CD4-positive, alpha-beta T cell treated with Interleukin-6 for 4 hours (primary cell): ENCODE measurements at places on chromosomes 12 and 14.
A peak's percentile ranks its signal among the peaks of the same experiment; 100 is the strongest.

GRCh38 chr12:67068761-67069450 is 200.3 kb upstream of the CAND1 start:
- peak; percentile 54 for DNase-seq

- DNase-seq = no peak
Observed at GRCh38 chr12:64258576-64258975, 36.5 kb upstream of the KICS2 start.

DNA sequence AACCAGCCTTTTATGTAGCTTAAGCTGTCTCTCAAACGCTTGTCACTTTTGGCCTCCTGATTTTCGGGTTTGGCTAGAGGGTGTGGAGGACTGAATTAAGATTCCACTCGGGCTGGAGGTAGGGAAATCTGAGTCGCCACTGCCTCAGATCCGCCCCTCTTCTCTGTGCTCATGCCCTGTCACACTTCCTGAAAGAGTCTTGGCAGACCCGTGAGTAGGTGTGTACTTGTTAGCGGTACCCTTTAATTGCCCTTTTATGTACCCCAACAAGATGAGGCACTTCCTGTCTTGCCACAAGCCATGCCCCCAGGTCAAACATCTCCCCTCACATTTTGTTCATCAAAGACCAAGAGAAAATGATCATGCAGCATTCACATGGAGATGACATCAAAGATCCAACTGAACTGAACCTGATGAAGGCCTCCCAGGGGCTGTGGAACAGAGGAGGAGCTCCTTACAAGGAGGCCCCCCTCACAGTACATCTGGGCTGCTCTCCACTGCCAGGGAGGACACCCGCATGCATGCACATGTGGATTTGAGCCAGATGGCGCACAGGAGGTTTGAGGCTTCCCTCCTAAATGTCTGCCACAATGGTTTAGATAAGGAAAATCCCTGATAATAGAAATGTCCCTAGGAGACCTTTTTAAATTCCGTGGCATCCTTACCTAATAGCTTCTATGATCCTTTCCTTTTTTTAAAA is 86.5 kb upstream of the CDKN3 start:
- DNase-seq = no peak

DNA sequence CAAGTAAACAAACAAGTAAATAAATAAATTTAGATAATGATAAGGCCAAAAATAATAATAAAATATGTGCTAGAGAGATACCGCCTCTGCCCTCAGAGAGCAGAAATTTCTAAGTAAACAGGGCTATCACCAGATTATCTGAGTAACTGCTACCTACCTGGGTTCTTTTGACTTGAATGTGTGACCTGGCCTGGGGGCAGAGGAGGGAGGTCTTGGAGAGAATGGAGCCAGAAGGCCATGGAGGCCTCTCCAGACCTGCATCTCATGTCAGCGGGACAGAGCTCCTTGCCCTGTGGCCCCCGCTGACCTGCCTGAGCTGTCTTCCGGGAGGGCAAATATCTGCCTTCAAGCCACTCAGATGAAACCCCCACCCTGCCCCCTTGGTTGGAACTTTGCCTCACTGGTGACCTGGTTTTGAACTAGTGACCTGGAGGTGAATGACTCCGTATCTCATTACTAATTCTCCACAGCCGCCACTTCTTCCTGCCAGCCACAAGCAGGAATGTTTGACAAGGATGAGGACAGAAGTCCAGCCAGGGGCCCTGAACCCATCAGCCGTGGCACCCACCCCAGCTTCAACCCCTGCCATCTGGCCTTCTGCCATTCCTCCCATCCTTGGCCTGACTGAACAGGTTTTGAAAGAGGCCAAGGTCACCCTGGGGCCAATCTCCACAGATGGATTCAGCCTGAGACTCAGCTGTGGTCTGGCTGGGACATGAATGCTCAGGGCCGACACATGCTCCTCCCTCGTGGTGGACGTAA is 86.8 kb upstream of the PARP11 start:
- DNase-seq = no peak

DNA sequence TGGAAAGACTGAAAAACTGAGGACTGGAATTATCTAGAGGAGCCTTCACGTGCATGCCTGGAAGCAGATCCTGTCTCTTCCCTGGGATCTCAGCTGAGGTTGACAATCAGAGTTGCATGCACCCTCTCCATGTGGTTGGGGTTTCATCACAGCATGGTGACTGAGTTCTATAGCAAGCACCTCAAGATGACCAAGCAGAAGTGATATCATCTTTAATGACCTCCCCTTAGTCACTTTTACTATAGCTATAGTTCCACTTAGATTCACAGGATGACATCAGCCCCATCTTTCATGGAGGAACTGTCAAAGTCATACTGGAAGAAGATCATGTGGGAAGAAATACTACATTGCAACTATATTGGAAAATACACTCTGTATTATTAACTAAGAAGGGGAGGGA is 105.8 kb upstream of the ATXN7L3B start:
- no peak for DNase-seq

- DNase-seq = no peak
Observed at GRCh38 chr12:49030714-49031572, 12.4 kb upstream of the PRKAG1 start.

- DNase-seq = no peak
Observed at GRCh38 chr14:93868165-93868564, 59.0 kb upstream of the FAM181A start.

- no peak for DNase-seq
Observed at GRCh38 chr12:25995906-25996305, 37.4 kb downstream of the RASSF8 start.

DNA sequence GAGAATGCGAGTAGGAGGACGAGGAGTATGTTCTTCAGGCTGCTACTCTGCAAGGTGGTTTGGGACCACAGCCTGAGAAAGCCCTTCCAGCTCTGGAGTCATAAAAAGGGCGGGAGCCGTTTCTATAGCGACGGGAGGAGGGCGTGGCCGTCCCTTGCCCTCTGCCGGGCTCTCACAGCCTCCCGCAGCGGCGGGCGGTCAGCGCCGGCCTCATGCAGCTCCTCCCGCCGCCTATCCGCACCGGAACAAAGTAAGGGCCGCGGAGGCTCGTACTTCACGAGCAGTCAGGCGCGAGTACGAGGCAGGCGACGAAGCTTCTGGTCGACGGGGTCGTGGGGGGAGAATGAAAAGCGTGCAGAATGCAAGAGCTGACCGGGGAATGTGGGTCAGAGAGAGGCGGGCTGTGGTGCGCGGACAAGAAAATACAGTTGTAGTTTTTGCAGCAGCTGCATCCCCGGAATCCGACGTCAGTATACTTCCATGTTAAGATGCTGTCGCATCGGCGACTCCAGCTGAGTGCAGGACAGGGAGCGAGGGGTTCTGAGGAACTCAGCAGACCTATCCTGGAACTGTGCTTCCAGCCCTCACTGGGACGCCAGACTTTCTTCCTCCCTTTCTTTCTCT is at the start of gene DYRK4:
Gene DYRK4, plus strand, starts transcription at position 175 of the 624 bp plus-strand sequence. Its CDS starts 38 bp downstream, at position 213.
- peak; percentile 10 for DNase-seq

DNA sequence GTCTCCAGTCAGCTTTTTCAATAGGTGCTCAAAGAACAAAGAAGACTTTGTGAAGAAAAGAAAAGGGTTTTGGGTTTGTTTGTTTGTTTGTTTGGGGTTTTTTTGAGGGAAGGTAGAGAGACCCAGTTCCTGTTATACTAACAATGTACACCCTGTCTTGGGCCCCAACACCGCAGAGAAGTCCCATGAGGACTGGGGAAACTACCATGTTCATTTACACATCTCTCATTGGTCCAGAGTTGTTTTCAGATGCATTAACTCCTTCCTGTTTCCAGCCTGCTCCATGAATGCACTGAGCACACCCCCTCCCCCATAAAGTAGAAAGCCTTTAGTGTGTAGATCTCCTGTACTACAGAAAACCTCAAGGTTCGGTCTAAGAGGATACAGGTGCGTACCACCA is 51.1 kb upstream of the SLC8A3 start:
- DNase-seq = no peak

DNA sequence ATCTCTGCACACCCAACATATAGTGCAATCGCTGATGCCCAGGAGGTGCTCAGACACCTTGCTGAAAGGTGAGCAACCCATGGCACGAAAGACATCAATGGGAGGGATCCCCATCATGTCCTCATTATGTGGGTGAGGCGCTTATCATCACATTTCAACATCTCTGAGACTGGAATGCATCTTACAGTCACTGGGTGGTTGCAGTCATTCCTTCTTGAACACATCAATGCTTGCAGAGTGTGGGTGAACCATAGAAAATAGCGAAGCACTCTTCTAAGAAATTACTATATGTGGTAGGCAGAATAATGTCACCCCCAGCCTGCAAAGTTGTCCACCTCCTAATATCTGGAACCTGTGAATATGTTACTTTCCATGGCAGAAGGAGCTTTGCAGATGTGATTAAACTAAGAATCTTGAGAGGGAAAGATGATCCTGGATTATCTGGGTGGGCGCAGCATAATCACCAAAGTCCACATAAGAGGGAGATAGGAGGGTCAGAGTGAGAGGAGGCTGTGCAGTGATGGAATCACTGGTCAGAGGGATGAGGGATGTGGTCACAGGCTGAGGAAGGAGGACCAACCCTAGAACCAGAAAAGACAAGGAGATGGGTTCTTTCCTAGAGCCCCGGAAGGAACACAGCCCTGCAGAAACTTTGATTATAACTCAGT is 51.2 kb downstream of the GLRX5 start:
- DNase-seq = no peak

DNA sequence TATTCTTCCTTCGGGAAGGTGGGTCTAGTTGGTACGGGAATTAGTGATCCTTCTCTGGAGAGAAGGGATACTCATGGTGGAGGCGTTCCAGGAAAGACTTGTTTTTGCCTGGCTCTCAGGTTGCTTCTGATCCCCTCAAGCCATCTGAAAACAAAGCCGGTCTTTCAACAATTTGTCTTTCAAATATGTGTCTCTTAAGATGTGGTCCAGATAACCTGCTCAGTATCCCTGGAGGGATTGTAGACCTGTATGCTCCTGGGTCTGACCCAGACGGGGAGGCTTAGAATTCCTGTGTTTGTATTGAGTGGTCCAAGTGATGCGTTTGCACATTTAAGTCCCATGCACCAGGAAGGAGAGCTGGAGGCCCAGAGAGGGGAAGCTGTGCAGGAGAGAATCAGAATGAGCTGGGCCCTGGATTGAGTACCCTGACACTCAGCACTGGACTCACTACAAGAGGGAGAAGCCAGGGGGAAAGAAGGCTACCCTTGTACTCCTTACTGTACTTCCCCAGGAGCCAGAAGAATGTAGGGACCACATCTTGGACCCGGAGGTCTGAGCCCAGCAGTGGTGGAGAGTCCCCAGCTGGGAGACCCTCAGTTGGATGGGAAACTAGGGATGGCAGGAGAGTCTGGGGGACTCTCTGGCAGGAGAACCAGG is 40.4 kb downstream of the ERH start:
- no peak for DNase-seq

- DNase-seq = no peak
Observed at GRCh38 chr12:89824822-89825221, 116.2 kb upstream of the ATP2B1 start.

DNA sequence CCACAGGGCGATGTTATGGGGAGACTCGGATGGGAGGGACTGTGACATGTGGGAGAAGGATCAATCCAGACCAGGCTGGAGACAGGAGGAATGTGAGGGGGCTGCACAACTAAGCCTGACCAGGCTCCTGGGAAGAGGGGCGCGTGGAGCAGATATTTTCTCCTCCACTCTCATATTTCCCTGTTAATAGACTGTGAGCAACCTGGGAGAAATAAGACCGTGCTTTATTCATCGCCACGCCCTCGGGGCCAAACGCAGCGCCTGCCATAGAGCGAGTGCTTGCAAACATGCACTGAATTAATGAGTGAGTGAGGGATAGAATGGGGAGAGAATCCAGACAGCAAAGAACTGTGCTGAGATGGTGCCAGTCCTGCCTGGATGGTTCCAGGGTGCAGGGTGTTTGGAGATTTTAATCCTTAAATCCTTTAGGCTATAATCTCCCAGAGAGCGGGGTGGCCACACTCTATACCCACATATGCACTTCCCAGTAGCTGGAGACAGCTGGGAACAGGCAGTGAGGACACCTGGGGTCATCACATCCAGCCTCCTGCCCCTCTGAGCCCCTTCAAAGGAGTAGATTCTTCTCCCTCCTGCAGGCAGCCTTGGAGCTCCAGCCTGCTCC is 13.6 kb upstream of the FAIM2 start:
- DNase-seq = no peak

DNA sequence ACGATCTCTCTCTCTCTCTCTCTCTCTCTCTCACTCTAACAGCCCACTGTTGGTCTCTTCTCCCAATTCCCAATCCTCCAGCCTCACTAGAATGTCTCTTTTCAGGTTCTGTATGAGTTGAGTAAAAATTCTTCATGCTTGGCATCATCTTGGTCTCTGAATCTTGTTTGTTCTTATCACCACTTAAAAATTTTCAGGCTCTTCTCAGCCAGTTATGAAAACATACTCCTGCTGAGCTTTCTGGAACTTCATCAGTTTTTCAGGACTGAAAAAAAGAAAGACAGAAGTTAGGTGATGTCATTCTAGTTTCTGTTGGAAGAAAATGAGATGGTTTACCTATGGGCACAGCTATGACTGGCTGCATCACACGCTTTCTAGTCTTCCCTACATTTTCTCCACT is 11.5 kb upstream of the IL22 start:
- DNase-seq = no peak

DNA sequence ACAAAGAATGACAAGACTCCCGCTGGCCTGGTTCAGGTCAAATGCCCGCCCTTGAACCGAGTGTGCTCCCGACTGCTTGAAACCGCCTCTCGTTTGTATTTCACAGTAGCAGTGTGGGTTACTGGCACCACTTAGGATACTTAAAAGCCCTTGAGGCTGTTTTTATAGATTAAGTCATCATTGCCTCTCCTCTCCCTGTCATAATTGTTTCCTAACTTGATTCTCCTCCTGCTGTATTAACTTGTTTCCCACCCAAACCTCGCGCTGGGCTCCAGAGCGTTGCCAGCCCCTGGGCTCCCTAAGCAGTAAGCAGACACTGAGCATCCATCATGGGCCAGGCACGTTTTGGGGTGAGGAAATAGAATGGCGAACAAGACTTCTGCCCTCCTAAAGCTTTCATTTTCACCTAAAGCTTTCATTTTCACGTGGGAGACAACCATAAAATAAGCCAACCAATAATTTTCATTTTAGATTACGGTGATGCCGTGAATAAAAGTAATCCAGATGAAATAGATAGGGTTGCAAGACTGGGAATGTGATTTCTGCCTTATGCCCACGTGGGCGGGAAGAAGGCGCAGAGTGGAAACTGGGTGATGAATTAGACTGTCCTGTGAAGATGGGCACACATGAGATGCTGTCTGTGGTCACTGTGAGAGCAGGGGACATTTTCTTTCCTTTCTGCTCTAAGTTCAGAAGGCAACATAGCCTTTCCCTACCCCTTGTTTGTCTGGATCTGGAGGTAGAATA is 97.5 kb downstream of the PPP2R5C start:
- DNase-seq = no peak

DNA sequence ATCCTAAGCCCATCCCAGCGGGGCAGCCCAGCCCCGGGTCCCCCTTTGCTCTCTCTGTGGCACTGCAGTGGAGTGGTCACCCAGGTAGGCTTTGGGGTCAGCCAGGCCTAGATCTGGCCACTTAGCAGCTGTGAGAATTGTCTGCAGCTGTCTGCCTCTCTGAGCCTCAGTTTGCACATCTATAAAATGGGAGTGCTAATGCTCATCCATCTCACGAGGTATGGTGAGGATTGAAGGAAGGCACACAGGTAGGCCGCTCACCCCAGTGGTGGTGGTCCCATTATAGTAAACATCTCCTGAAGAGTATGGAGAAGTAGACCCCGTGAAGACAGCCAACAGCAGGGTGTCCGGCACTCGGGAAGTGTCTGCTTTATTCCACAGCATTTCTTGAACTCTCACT is 9.2 kb downstream of the FOXN4 start:
- no peak for DNase-seq
